ENCODE measurements at places on chromosomes 6 and 20.

- no peak for DNase-seq
Observed at GRCh38 chr6:109660526-109661320, 30.3 kb downstream of the AK9 start.

DNA sequence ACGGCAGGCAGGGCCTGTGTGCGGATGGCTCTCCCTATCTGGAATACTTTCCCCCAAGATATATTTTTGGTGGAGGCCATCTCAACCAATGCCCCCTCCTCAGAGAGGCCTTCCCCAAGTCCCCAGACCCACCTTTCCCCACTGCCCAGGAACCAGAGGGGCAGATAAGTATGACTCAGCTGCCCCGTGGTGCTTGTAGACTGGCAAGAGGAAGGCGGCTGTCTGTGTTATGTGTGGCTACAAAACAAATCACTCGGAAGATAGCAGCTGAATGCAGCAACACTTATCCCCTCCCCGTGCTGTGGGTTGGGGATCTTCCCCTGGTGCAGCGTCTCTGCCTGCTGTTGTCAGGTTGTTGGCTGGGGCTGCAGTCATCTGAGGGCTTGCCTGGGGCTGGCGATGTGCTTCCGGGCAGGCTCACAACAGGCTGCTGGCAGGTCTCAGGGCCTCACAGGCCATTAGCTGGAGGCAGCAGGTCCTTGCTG is 7.1 kb downstream of the NPEPL1 start:
- no peak for DNase-seq

DNA sequence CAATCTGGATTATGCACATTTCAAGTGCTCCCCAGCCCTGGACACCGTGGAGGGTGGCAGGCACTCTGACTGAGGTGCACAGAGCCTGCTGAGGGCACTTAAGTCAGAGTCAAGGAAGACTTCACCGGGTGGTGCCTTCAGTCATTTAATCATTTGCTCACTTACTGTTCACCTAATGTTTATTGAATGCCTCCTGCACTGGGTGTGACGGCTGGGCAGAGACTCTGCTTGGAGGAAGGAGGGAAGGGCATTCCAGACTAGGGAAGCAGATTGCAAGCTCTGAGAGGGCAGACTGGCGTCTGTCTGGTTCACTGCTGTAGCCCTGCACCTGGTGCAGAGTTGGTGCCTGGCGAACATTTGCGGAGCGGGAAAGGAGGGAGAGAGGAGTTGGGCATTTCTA is 54.2 kb upstream of the FAM83D start:
- DNase-seq: no peak

DNA sequence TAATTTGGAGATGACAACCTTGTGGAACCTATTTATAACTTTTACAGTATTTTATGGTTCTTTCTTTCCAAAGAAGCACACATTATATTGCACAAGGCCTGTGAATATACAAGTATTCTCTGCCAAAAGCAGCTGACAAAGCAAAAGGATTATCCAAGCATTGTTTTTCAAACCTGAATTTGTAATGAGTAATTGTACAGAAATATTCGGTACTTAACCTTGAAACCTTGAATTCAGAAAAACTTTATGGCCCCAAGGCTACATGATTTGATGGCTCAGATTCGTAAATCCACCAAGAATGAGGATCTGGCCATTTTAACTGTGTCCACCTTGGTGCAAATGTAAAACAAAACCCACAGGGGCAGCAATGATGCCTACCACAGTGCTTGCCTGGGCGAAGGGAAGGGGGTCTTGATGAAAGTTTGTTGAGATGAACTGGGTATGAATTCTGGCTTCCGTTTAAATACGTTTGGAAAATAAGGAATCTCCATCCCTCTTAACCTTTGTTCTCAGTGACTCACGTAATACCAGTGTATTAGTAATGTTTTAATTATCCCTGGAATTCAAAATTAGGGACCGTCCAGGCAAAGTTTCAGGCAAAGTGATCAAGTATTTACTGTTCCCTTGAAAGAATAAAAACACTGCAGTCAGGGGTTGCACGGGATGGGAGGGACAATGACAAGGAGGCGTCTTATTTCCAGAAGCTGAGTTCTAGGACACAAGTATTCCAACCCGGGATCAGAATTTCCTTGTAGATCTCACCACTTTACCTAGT is 2.7 kb upstream of the RBM24 start:
- DNase-seq: no peak

DNA sequence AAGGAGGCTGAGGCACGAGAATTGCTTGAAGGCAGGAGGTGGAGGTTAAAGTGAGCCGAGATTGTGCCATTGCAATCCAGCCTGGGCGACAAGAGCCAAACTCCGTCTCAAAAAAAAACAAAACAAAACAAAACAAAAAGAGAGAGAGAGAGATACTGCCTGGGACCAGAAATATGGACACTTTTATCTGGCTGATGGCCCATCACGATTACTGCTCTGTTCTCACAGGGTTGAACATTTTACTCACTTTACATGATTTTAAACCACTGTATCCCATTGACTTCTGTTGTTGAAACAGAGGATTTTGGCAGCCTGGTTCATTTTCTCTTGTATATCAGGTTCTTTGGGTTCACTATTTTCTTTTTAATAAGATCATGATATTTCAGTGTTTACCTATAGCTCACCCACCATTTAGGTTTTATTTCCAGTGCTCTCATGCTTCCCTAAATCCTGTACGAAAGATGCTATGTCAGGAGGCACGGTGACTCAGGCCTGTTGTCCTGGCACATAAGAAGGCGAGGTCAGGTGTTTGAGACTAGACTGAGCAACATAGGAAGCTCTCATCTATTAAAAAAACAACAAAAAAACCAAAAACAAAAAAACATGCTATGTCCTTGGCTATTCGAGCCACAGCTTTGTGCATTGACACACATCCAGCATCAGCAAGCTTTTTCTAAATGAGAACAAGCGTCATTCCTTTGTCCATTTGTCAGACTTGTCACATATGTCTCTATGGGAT is 34.5 kb upstream of the RREB1 start:
- DNase-seq: no peak

GRCh38 chr6:13146442-13146841 is 181.9 kb downstream of the TBC1D7 start:
- DNase-seq: no peak

- no peak for DNase-seq
Observed at GRCh38 chr6:83601119-83601518, 88.8 kb downstream of the PRSS35 start.
